ENCODE measurements at places on chromosomes 5 and 9.

GRCh38 chr9:7147121-7148090 is 389.6 kb downstream of the KDM4C start:
- no peaks in the 10 kb centered on the region for H3K4me1 ChIP-seq
- no peaks in the 10 kb centered on the region for H3K36me3 ChIP-seq
- H3K27ac ChIP-seq: no peak overlapping the region
- no peaks in the 10 kb centered on the region for H3K27me3 ChIP-seq
- no peak for DNase-seq

DNA sequence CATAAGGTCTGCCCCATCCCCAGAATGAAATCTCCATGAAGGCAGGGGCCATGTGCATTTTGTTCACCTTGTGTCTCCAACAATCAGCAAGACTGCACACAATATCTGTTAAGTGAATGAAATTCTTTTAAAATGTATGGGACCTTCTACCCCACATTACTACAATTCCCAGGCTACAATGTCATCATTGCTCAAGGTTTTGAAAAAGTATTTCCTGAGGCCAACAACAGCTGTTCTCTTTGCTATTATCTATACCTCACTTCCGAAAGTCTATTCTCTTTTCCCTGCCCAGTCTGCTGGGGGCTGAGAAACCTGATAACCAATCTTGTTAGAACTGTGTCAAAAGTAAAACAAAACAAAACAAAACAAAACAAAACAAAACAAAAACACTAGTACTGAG is 29.2 kb downstream of the HOMER1 start:
- H3K4me3 ChIP-seq: no peak overlapping the region
- DNase-seq: no peak
- no peaks in the 10 kb centered on the region for H3K36me3 ChIP-seq
- H3K27me3 ChIP-seq: no peaks in the 10 kb centered on the region

DNA sequence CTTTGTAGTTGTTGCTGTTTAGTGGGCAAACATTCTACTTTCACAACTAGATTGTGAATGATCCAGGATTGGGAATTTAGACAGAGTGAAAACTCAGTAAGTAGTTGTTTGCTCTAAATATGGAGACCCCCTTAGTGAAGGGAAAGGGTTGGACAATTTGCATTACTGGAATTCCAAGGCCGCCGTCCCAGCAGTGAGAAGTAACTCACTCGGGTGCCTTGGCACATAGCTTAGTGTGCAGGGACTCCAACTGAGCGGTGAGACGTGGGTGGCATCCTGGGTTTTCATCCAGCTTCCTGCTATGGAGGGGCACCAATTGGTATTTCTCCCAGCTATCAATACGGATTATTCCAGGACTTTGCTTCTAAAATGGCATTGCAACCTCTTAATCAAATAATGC is 69.7 kb upstream of the FCN1 start:
- no peaks in the 10 kb centered on the region for H3K27me3 ChIP-seq
- H3K4me3 ChIP-seq: no peak overlapping the region
- H3K27ac ChIP-seq: no peak overlapping the region
- H3K36me3 ChIP-seq: no peaks in the 10 kb centered on the region
- H3K4me1 ChIP-seq: no peaks in the 10 kb centered on the region

DNA sequence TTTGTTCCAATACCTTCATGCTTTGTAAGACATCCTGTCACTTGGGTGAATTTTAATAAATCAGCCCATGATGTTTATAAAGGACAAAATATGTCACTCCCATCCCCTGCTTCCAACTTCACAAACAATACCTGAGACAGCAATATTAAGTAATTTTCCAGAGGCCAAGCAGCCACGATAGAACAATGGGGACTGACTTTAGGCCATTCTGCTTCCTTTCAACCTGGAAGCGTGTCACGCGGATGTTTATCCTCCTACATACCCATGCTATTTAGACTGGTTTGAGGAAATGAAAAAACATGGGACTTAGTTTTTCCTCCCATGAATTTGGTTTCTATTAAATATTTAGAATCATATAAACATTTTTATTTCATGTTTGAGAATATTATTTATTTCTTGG is 82.9 kb downstream of the GRAMD2B start:
- H3K36me3 ChIP-seq: no peaks in the 10 kb centered on the region
- H3K4me1 ChIP-seq: peaks cover 10% of the 10 kb centered on the region
- H3K4me3 ChIP-seq: no peak overlapping the region
- no peaks in the 10 kb centered on the region for H3K27me3 ChIP-seq
- no peak overlapping the region for H3K27ac ChIP-seq

GRCh38 chr9:124242331-124243194 is 15.2 kb upstream of the NEK6 start:
- H3K27ac ChIP-seq: no peak overlapping the region
- H3K4me3 ChIP-seq: no peak overlapping the region
- H3K27me3 ChIP-seq: no peaks in the 10 kb centered on the region
- DNase-seq: no peak
- no peaks in the 10 kb centered on the region for H3K36me3 ChIP-seq

DNA sequence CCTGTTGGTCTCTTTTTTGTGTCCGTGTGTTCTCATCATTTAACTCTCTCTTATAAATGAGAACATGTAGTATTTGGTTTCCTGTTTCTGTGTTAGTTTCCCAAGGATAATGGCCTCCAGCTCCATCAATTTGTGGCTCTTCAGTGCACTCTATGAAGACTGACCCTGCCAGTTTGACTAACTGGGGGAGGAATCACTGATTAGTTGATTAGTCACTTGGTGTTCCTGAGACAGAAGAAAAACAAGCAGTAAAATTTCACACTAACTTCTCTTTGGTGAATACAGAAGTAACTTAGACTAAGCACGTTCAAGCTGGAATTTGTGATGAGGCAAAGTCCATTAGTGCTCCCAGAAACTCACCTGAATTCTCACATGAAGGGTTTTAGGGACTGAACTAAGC is 495.8 kb upstream of the RORB start:
- no peaks in the 10 kb centered on the region for H3K4me1 ChIP-seq
- DNase-seq: no peak
- no peaks in the 10 kb centered on the region for H3K36me3 ChIP-seq

DNA sequence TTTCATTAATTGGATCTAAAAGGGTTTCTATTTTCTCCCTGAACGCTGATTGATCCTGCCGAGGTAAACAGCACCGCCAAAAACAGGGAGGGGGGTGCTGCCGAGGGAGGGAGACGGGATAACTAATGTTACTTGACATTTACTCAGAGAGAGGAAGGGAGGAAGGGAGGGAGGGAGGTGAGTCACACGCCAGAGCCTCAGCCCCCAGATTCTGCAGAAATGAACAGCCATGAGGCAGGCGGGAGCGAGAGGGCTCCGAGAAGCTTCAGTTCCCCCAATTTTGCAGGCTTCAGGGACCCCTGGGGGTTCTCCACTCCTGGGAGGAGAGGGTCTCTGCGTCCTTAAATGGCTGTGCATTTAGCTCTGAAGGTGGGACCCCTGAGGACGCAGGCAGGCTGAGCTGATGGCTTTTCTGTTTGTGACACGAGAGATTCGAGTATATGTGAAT is 59.1 kb upstream of the IER5L start:
- H3K27ac ChIP-seq: no peak overlapping the region
- no peaks in the 10 kb centered on the region for H3K36me3 ChIP-seq
- no peaks in the 10 kb centered on the region for H3K4me1 ChIP-seq
- H3K27me3 ChIP-seq: no peaks in the 10 kb centered on the region

DNA sequence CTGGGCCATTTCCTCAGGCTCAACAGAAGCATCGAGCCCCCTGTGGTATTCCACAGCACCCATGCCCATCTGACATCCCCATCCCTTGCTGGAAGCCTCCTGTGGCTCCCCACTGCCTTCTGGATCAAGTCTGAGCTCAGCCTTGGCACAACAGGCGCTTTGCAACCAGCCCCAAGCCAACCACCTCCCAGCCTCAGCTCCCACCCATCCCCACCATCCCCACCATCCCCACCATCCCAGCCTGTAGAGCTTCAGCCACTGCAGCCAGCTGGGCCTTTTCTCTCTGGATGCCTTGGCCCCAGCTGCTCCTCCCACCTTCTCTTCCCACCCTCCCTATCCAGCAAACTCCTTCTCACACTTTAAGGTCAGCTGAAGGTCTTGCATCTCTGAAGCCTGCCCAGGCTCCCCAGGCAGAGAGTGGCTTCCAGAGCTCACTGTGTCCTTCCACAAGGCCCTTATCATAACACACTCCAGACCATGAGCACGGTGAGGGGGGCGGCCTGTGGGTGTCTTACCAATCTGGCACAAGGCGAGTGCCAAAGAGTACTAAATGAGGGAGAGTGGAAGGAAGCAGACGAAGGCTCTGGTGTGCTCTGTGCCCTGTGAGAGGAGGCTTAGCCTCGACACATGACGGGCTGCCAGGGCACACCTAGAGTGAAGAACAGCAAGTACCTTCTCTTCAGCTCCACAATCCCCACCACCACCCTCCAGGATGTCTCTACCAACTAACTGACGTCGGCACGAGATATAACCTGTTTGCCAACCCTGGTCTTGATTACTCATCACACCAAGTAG is 6.5 kb downstream of the HIGD2A start:
- no peak for DNase-seq
- H3K4me3 ChIP-seq: no peak overlapping the region
- H3K27ac ChIP-seq: no peak overlapping the region
- no peaks in the 10 kb centered on the region for H3K4me1 ChIP-seq
- no peaks in the 10 kb centered on the region for H3K27me3 ChIP-seq

DNA sequence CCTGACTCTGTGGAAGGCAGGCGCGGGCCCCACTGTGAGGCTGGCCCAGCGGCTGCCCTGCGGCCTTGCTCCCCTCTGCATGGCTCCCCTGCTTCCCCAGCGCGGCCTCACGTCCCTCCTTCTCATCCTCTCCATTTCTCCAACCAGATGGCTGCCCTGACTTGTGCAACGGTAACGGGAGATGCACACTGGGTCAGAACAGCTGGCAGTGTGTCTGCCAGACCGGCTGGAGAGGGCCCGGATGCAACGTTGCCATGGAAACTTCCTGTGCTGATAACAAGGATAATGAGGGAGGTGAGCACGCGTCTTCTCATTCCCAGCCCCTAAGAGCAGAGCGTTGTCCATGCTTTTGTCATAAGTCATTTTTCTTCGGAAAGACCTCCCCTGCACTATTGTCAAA is 129.0 kb upstream of the WWC1 start:
- no peak overlapping the region for H3K27ac ChIP-seq
- H3K4me1 ChIP-seq: no peaks in the 10 kb centered on the region
- no peaks in the 10 kb centered on the region for H3K36me3 ChIP-seq

- H3K27me3 ChIP-seq: no peaks in the 10 kb centered on the region
- DNase-seq: no peak
- no peak overlapping the region for H3K27ac ChIP-seq
- H3K4me1 ChIP-seq: no peaks in the 10 kb centered on the region
- H3K4me3 ChIP-seq: no peak overlapping the region
Measured at GRCh38 chr9:94159069-94159939, 75.0 kb downstream of the PTPDC1 start.

DNA sequence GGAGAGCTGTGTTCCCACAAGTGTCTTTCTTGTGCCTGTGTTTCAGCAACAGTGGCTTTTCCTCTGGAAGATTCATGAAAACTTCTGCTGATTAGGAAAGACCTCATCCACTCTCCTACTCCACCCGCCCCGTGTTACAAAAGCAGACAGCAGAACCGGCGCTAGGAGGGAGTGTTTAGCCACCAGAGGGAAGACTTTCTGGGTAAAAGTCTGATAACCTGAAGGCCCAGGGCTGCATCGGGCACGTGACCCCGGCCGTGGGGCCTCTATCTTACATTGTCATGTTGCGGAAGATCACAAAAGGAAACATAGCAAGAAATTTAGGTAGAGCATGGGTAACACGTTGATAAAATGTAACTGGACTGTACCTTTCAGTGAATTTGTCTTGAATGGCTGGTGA is 32.0 kb upstream of the DMRT2 start:
- H3K27me3 ChIP-seq: no peaks in the 10 kb centered on the region
- DNase-seq: no peak
- H3K4me1 ChIP-seq: no peaks in the 10 kb centered on the region
- no peak overlapping the region for H3K4me3 ChIP-seq

DNA sequence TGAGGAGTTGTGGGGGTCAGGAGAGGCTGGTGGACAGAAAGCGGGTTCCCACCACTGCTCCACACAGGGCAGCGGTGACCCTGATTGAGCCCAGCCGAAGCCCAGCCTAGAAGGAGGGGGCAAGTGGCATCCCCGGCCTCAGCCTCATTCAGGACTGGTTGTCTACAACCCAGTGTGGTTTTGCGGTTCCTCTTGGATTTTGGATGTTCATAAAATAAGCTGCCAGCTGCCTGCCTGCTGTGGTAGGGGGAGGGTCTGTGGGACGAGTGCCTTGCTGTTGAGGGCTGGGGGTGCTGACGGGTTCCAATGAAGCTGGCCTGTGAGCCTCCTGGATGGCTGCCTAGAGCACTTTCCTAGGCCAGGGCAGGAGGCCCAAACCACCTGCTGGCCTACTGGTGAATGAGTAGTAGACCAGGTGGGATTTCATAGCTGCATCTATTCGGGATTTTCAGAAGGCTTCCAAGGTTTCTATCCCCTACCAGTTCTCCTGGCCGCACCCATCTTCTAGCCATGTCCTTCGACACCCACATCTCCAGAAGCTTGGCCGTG is 102.4 kb downstream of the NDFIP1 start:
- no peaks in the 10 kb centered on the region for H3K36me3 ChIP-seq
- H3K4me1 ChIP-seq: no peaks in the 10 kb centered on the region
- no peak overlapping the region for H3K4me3 ChIP-seq
- no peak overlapping the region for H3K27ac ChIP-seq
- no peaks in the 10 kb centered on the region for H3K27me3 ChIP-seq

- DNase-seq: no peak
- no peak overlapping the region for H3K27ac ChIP-seq
- H3K27me3 ChIP-seq: no peaks in the 10 kb centered on the region
- no peaks in the 10 kb centered on the region for H3K4me1 ChIP-seq
Measured at GRCh38 chr9:72665421-72665820, 144.0 kb downstream of the TMC1 start.

DNA sequence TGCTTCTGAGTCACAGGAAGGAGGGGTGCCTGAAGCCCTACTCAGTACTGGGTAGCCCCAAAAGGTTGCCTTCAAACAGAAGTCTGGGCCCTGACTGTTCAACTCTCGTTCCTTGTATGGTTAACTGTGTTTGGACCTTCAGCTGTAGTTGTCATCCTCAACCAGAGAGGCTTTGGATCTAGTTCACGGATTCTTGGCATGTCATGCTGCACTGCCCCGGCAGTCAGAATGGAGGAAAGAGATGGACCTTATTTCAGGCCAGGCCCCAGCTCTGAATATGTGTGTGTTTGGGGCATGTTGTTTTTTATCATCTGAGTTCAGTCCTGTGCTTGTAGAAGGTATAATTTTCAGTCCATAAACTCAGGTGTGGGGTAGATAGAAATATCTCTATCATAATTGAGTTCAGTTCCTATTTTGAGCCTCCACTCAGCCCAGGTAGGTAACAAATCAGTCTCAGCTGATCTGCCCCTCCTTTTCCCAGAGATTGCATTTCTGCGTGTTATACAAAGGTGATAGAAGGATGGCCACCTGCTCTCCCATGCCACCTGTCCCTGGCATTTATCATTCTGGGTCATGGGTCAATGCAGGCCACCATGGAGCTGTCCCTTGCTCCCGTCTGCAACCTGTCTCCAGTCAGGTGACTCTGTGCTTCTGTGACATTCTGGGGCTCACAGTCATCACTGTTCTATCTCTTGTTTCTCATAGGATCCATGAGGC is 127.5 kb upstream of the CPEB4 start:
- no peaks in the 10 kb centered on the region for H3K27me3 ChIP-seq
- H3K36me3 ChIP-seq: no peaks in the 10 kb centered on the region
- DNase-seq: no peak
- H3K4me3 ChIP-seq: no peak overlapping the region
- H3K27ac ChIP-seq: no peak overlapping the region
- H3K4me1 ChIP-seq: peaks cover 3% of the 10 kb centered on the region
